CD4-positive, alpha-beta T cell treated with Interleukin-21 for 1 hour (primary cell): ENCODE measurements at places on chromosomes 12 and 14.

GRCh38 chr12:104694711-104695110 is 238.0 kb downstream of the CHST11 start:
- DNase-seq = no peak

DNA sequence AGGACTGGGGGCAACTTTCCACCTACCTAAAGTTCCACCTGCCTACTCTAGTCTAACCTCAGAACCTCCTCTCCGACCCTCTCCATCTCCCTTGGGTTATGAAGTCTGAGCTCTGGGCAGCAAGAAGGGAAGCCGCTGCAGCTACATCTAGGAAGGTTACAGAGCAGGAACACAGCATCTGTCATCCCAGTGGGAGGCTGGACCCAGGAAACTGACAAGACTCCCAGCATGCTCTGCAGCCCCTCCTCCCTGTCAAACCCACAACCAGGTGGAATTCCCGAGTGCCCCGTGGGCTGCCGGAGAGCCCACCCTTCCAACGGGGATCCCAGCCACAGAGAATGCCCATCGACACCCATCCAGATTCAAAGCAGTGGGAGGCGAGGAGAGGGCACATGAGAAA is 2.1 kb downstream of the TESC start:
- no peak for DNase-seq

DNA sequence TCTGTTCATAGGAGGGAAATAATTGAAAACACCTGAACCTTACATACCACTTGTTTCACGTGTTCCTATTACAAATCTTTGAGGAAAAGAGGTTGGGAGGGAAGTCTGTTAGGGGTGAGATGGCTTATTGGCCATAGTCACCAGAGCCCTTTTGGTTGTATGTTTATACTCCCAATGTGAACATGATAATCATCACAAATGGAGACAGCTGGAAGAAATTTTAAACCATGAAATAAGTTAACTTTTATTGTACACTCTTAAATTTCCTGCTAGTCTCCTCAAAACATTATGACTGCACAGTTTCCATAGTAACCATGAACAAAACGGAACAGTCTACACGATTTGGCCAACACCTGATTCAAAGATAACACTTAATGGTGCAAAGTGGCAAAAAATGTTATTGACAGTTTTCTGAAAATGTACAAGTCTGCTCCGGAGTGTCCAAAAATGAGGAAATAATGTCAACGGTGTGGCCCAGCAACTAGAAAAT is 56.9 kb downstream of the LMNTD1 start:
- peak; percentile 8 for DNase-seq

DNA sequence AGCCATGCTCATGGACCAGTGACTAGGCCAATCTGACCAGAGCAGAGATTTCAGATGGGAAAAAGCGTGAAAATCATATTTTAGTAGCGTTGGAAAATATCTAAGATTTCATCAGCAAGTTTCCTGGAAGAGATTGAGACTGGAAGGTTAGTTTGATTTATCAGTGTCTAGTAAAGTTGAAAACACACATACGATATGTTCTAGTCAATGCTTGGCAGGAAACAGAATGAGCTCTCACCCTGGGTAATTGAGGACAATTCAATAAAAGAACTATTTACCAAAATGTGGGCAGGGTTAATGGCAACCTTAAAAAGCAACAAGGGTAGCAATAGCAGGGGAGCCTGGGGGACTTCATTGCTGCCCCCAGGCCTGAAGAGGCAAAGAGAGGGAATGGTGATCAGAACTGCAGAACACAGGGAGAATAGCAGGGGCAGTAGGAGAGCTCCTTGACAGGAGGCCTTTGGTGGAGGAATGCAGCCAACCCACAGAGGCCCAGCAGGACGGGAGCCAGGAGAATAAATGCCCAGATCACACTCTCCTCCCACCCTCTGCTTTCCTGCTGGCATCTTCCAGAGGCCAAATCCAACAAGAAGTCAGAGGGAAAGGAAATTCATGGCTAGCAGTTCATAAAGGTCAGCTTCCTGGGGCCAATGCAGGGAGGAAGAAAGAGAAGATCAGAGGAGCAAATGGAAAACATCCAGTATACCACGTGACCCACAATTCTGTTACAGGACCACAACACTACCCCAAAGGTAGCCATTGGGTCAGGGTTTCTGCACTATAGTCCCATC is 27.6 kb upstream of the LRP6 start:
- no peak for DNase-seq

DNA sequence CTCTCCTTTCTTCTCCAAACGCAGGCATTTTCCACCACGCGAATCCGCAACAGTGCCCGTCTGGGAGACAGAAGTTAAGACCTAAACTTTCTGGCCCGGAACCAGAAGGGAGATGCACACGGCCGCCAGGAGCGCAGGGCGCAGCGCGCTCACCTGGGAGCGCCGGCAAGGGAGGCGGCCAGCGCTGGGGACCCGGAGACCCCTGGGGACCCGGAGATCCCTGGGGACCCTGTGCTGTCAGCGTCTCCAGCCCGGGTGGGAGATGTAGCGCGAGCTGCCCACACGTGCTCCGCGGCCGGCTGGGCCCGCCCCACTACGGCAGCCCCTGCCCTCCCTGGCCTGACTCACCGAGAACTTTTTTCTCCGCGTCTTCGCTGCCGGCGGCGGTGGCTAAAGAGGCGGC is 620 bp downstream of the YBX3 start:
- peak; percentile 44 for DNase-seq

DNA sequence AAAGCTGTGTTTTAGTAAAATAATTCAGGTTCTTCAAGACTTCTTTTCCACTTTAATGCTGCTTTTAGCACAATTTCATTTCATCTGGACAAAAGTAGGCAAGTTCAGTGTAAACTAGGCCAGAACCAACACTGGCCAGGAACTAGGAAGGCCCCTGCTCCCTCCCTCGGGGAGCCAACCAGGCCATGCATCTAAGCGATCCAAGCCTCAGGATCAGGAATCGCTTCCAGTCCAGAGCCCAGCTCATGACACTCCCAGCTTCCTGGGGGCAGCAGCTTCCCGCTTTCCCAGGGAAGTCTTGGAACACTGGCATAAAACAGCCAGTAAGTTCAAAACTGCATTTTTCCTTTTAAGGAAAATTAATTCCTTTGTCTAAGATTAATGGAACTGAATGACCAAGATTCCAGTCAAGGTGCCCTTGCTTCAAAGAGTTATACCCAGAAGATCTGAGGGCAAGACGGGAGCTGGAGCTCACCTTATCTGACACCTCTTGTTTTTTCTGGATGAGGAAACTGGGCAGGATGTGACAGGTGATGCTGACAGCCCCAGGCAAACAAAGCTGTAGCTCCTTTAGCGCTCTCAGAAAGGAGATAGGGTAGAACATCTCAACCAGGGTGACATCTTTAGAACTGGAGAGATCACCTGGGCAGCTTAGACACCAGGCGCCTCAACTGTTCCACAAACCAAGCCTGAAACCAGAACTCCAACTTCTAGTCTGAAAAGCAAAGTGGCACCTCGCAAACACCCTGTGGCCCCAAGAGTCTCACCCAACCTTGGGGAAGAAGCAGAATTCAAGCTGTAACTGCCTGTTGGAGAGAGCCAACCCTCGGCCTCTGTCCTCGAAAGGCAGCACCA is 61.4 kb upstream of the PNMA1 start:
- DNase-seq = no peak

GRCh38 chr12:467591-467990 is 7.9 kb downstream of the B4GALNT3 start:
- DNase-seq = no peak

DNA sequence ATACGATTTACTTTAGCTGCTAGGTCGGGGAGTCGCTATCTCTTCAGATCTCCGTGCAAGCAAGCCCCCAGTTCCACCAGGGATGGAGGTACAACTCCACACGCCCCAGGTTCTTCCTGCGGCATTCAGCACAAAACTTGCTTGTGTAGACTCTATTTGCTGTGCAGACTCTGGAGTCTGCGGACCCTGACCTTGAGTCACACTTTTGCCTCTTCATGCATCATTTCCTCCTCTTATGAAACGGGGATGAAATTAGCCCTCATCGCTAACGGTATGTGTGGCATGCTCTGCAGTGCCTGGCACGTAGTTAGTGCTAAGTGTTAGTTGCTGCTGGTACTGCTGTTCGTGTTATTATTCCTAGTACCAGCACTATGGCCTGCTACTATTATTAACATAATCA is 84.4 kb downstream of the TMEM132D start:
- DNase-seq = no peak

GRCh38 chr14:101827286-101827685 is 65.8 kb downstream of the PPP2R5C start:
- no peak for DNase-seq

GRCh38 chr12:13371797-13372196 is 175.3 kb downstream of the EMP1 start:
- DNase-seq = no peak

DNA sequence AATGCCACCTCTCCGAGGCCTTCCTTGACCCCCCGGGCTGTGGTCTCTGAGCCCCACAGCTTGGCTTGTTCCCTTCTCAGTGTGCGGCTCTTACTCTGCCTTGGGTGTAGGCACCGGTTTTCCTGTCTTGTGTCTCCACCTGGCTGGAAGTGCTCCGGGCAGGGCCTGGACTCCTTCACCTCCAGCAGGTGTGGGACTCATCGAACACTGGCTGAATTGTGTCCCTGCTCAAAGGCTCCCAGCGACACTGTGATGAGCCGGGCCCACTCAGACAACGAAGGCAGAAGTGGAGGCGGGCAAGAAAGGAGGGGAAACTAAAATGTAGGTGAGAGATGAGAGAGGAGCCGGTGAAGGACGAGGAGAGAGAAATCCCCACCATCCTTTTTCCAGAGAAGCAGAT is 18.0 kb downstream of the TMEM63C start:
- DNase-seq = no peak

GRCh38 chr12:2228535-2228934 is 175.7 kb downstream of the CACNA1C start:
- no peak for DNase-seq

DNA sequence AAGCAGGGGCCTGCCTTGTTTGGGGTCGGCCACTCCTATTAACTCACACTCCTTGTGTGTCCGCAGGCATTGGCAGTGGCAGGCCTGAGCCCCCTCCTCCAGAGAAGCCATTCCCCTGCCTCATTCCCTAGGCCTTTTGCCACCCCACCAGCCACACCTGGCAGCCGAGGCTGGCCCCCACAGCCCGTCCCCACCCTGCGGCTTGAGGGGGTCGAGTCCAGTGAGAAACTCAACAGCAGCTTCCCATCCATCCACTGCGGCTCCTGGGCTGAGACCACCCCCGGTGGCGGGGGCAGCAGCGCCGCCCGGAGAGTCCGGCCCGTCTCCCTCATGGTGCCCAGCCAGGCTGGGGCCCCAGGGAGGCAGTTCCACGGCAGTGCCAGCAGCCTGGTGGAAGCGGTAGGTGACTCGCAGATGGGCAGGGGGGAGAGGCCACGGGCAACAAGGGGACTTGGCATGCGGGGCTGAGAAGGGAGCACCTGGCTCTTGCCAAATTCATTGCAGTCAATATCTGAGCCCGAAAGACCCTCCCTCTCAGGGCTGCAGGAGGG is 106.3 kb upstream of the FKBP4 start:
- DNase-seq = no peak

DNA sequence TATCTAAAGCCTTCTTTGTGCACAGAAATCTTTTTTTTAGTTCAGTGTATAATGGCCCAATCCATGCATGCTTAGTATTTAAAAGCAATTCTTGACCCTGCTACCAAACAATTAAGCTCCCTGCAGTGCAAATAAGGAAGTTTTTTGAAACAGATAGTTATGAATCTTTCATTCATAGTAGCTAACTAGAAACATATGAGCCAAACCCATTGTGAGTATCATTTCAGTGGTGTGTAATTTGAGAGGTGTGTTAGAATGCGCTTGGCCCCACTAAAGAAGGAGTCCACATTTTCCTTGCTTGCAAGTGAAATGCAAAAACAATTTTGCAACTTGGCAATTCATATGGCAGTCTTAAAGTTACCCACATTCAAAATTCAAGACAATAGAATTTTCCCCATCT is 14.4 kb downstream of the EPS8 start:
- DNase-seq = no peak

DNA sequence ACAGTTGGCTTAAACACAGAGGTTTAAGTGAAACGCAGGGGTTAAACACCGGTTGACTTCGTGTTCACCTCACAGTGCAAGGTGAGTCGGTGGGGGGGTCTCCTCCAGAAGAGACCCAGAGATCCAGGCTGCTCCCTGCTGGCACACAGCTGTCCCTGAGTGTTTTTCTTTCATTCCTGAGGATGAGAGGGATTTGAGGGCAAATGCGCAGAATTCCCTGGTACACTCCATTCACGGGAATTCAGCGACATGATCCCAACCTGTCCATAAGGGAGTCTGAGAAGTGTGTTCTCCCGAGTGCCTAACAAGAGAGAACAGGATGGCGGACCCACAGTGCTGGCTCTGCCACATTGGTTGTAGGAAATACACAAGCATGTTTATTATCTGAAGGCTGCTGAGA is 107.2 kb upstream of the ESRRB start:
- DNase-seq = no peak

DNA sequence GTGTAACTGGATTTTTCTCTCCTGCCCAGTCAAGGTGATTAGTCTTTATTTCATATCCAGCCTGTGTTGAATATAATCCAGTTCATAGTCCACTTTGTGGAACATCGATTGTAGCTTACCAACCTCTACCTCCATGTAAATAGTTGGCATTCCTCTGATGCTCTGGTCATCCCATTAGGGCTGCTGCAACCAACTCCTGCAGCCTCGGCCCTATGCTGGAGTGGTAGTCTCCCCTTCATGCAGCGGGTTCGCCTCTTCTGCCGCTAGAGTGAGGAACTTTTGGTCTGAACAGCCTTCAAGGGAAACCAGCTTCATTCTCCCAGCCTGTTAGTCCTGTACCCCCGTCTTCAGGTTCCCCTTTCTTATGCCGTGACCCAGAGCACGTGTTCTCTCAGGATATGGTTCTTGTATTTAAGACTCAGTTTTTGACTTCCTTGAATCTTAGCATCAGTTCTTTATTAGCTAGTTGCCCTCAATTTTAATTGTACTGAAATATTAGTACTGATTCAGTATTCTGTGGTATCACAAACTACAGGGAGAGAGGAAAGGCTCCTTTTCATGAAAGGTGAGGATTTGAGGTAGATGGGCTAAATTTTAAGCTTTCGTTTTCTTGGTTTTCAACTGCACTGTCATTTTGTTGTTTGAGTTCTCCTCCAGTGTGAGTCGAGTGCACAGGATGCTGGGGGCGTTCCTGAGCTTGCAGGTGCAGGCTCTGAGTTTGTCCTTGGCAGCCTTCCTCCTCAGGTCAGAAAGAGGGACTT is 33.2 kb downstream of the ZNF664 start:
- no peak for DNase-seq

DNA sequence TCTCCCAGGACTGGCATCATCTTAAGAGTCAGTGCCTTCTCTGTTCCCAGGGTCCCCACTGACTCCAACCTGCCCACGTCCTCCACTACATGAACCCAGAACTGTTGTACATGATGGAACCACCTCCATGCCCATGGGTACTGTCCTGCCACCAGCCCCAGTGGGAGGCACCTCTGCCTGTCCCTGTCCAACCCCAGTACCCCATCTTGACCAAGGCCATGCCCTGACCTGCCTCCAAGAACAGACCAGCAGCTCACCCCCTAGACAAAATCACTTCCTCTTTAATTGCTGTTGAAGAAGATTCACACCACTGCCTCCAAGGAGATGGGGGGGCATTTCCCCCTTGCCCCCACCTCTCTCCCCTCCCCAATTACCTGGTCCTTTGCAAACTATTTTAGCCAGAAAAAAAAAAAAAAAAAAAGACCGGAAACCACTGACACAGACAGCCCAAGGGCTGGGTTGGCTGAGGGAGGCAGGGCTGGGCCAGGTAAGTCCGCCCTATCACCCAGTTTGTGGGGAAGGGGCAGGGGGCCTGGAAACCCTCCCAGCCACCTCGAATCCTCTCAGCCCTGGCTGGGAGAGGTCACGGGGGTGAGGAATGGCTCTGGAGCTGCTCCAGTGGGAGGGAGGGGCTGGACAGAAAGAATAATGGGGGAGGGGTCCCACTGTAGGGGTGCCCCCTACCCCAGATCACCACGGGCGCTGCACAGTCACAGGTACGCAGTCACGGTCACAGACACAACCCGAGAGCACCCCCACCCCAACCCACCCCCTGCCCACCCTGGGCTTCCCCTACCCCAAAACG is 13.4 kb downstream of the AGAP2 start:
- no peak for DNase-seq
